ENCODE measurements at places on chromosomes 5 and 9.

DNA sequence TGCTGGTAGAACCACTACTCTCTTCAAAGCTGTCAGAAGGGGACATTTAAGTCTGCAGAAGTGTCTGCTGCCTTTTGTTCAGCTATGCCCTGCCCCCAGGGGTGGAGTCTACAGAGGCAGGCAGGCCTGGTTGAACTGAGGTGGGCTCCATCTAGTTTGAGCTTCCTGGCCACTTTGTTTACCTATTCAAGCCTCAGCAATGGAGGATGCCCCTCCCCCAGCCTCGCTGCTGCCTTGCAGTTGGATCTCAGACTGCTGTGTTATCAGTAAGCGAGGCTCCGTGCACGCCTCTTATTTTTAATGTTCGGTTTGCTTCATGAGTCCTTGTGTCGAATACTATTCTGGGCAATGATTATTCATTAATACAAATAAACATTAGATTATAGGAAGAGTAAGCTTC is 3.1 kb upstream of the SLC27A6 start:
- no peak for DNase-seq

DNA sequence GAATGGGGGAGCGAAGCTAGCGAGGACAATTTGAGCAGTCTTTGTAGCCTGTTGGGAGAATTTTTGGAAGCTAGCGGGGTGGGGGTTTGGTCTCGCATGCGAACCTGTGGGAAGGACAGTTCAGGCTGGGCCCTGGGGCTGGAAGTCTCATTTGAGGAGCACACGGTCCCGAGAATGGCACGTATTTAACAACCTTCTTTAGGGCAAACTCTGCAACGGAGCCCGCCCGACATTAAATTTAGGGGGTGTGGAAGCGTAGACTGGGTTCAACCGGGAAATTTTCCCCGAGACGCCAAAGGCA is 35.2 kb upstream of the NFIB start:
- DNase-seq = no peak

GRCh38 chr9:79974806-79975422 is 403.1 kb downstream of the TLE4 start:
- DNase-seq = no peak

DNA sequence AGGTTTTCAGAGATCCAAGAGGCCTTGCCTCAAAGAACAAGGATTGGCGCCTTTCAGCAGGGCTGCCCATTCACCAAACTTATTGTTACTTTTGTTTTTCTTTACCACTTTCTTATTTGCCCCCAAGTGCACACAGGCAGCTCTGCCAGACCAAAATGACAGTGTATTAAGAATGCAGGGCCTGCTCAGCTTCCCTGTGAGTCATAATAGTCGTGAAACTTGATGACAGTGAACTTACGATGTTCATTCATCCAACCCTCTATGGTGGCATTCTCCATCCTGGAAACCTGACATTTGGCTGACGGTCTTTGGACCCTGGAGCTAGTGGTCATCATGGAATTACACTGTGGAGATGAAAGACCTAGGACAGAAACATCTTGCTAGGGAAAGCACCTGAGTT is 44.3 kb downstream of the UBE2QL1 start:
- DNase-seq = no peak

DNA sequence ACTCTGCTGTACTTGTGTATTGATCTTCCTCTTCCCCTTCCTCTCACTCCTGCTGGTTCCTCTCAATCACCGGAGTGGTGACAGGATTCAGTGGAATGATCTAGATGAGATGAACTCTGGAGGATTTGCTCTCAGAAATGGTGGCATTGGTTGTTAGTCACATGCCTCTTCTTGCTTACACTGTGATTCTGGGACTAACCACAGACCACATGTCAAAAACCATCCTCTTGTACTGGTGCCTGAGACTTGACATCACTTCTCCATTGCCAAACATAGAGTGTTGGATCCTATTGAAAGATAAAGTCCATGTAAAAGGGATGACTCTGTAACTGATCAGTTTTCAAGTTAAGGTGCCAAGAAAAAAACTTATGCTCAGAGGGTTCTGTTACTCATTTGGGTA is 506.5 kb downstream of the DMAC1 start:
- DNase-seq = no peak

GRCh38 chr9:35490155-35490909 is 421 bp downstream of the RUSC2 start:
- DNase-seq = no peak

GRCh38 chr9:136303066-136303824 is 649 bp downstream of the CCDC187 start:
- no peak for DNase-seq

GRCh38 chr5:14607104-14607503 is 25.5 kb downstream of the OTULINL start:
- no peak for DNase-seq

GRCh38 chr5:98066910-98067309 is 706.6 kb upstream of the RGMB start:
- no peak for DNase-seq

- DNase-seq = no peak
These were observed 1045.2 kb downstream of the CDH12 start for GRCh38 chr5:21807953-21808352.

DNA sequence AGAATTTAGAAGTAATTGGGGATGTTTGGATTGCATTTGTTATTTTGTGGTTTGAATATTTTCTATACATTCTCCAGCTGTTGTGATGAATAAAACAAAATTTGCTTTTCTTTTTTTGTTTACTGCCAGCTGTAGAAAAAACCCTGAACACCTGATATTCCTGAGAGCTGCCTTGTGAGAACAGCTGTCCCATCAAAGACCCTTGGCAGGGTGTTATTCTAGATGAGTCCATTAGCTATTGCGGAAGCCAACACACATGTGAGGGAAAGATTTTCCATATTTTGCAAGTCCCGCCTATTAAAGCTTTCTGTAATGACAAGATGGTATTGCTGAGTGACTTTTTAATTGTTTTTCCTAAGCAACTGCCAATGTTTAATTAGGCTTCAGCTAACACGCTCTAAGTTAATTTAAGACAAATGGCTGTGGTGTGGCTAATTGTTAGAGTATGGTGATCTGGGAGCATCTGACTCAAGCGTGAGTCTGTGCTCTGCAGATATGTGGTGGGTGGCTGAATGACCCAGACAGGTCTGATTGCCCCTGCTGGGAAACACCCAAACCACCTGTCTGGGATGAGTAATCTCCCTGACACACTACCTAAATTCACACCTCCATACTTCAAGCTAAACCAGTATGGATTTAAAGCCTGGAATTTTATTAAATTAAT is 86.5 kb upstream of the PRLR start:
- DNase-seq = no peak

DNA sequence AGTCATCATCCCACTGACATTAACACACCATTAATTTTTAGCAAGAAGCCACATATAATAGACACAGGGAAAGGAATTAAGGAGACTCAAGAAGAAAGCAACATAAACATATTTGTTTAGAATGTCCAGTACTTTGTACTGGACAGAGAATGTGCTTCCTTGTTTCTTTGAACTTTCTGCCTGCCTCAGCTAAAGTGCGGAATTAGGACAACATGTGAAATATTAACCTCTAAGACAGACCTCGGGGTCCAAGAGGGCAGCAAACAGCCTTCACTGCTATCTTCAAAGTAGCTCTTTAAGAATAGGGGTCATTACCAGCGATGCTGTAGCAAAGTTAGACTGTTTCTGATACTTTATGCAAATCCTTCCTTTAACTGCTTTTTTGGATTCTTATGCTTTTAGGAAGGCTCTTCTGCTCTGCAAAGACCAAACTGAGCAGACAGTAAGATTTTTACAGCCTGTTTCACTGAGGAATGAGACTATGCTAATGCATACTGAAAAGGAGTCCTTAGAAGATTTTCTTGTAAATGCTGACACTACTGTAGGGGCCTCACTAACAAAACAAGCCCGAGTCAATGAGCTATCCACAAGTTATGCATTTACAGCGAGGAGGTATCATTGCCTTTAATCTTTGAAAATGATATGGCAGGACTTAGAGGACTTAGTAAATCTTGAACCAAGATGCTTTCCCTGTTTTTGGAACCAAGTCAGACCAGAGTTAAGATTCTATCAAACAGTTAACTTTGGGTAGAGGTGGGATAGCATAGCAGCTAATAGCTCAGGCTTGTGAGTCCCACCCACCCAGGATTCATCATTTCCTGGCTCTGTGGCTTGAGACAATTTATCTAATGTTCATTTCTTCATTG is 23.8 kb downstream of the DAB2 start:
- DNase-seq = no peak

DNA sequence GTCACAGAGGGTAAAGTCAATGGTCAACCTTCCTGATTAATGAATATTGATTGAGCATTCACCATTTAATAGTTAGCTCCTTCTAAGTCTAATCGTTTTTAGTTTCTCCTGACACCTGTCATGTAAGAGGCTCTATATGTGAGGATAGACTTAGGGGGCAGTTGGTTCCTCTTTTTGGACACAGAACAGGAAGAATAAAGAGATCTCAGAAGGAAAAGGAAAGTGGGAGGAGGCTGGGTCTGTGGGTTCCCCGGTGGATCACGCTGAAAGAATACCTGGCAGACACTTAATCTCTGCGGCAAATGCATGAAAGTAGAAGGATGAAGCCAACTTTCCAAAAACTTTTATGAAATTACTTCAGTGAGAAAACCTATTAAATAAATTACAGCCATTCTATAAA is 98.4 kb downstream of the PDE4D start:
- no peak for DNase-seq

DNA sequence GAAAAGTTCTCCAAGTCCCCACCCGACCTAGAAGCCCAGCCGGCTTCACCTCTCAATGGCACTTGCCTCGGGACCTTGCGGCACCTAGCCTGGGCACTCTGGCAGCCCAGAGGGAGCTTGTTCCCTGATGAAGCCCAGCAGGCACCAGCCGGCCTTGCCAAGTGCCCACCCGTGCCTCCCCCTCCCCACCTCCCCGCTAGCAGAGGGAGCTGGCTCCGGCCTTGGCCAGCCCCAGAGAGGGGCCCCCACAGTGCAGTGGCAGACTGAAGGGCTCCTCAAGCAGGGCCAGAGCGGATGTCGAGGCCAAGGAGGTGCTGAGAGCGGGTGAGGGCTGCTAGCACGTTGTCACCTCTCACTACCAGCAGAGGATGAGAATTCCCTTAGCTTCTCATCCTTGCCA is 37.6 kb upstream of the CAVIN4 start:
- no peak for DNase-seq

GRCh38 chr9:7811677-7812076 is 12.1 kb upstream of the DMAC1 start:
- DNase-seq = no peak
